ENCODE measurements at places on chromosomes 5 and 9.

DNA sequence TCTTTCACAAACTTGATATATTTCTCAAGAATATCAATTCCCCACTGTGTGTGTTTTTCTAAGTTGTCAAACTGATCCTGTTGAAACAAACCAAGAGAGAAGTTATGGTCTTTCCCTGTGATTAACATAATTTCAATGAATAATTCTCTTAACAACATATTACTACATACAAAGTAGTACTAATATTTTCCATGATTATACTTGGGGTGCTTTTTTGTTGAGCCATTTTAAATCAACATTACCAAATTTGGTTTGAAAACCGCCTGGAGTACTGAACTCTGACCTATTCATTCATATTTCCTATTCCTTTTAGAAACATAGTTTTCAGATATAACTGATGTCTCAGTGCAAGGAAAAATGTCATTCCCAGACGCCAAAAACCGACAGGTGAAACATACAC lies 48.1 kb downstream of the FNBP1 start:
- no peak for DNase-seq

DNA sequence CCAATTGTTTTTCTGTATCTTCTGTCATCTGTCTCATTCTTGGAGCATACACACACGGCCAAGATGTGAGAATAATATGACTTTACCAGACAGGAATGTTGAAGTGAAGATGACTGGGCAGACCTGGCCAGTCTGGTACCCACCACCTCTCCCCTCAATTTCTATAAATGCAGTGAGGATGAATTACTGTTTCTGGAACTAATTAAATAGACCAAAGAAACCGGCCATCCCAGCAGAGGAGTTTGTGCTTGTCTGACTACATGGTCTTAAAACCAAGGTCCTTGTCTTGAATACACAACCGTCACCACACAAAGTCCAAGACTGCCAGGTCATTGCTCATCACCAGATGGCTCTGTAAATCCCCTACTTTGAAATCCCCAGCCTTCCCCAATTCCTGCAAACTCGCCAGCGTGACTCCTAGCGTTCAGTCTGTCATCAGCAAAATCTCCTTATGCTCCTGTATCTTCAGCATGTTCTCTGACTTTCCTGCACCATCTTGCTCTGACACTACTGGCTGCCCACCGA lies 147.2 kb downstream of the PDE4D start:
- DNase-seq: no peak

- no peak for DNase-seq
Measured at GRCh38 chr9:38334234-38334633, 58.3 kb upstream of the ALDH1B1 start.

DNA sequence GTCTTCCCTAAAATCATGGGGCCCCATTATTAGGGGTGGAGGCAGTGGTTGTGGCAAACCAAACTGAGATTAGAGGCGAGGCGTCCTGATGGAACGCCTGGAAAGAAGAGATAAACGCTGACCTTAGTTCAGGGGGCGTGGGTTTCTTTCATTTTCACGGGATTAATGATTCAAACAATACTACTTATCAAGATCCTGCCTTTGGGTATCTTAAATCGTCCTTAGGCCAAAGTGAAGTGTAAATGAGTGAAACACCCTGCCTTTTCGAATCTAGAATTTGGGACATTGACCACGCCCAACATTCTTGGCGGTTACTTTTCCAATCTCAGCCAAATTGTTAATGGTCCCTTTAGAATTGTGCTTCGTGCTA lies 1.0 kb upstream of the UBTD2 start:
- no peak for DNase-seq

DNA sequence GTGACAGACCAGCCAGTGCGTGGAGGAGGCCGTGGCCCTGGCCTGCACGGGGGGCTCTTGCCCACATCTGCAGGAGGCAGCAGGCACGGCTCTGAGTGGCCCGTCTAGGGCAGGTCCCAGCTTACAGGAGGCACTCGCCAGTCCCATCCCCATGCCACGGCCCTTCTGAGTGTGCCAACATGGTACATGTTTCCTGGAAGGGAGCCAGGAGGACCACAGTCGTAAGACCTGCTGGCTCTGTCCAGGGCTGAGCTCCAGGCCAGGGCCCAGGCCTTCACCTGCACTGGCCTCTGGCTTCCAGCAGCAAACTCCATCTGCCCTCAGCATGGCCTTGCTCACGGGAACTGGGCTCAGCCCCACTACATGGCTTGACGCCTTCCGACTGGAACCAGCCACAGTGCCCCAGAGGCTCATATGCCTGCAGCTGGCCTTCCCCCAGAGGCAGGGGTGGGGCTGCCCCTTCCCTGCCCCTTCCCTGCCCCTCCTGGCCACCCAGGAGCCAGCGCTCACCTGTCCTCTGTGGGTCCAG lies 3.8 kb downstream of the NKD2 start:
- no peak for DNase-seq

GRCh38 chr5:172835290-172835993 lies 1.4 kb downstream of the ERGIC1 start:
- DNase-seq: no peak

- no peak for DNase-seq
Measured at GRCh38 chr5:110623874-110624273, 102.6 kb downstream of the TMEM232 start.

GRCh38 chr9:127013597-127013996 lies 99.0 kb downstream of the RALGPS1 start:
- no peak for DNase-seq

DNA sequence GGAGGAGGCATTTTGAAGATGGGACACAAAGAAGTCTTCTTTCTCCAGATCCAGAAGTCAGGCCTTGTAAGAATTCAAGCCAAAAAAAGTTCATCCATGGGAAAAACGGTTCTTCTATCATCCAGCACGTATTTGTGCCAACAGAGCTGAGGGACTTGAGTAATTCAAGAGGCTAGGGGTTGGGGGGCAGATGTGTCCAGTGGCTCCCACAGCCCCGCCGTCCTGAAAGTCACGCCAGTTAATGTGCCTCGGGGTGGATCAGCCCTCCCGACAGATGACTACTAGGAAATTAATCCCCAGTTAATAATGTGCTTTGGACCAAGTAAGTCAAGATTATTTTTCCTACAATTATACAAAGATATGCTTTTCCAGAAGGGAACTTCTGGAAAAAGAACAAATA lies 23.4 kb downstream of the NREP start:
- DNase-seq: no peak

GRCh38 chr9:93096131-93096802 lies at the start of gene CARD19:
CARD19 (plus strand) TSS chr9:93096217; CDS start chr9:93096346, 129 bp downstream.
- no peak for DNase-seq

- no peak for DNase-seq
Measured at GRCh38 chr5:10760096-10760920, 726 bp downstream of the DAP start.

DNA sequence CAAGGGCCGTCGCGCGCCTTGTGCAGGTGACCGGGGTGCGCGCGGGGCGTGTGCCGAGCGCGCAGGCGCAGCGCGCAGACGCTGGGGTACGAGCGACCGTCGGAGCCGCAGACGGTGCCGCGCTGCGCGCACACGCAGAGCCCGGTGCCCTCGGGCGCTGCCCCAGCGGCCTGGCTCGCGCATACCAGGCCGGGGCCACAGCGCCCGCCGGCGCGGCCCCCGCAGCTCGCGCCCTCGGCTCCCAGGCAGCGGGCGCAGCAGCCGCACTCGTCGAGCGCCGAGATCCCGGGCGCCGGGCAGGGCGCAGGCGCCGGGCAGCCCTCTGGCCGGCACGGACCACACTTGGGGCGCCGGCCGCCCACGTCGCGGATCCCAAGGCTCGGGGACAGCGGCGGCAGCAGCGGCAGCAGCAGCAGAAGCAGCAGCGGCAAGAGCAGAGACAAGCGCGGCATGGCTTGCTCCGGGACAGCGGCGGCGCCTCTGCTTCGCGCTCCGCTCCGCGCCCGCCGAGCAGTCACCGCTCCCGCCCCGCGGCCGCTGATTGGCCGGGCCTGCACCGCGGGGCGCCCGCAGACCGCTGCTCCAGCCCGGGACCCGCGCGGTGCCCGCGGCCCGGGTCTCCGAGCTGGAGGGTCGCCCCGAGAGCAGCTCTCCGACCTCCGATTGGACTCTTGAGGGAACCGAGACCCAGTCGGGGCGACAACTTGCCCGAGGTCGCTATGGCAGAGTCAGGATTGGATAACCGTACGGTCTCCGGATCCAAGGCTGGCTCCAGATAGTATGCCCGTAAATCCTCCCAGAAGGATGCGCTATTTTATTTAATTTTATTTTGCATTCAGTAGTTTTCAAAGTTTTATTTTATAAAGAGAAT lies at the start of gene IGFBPL1:
Gene IGFBPL1, minus strand, starts transcription at position 482 of the 871 bp plus-strand sequence. Its CDS starts 30 bp downstream, at position 452.
- DNase-seq: no peak

- no peak for DNase-seq
Measured at GRCh38 chr9:20597862-20598261, 24.4 kb downstream of the MLLT3 start.

DNA sequence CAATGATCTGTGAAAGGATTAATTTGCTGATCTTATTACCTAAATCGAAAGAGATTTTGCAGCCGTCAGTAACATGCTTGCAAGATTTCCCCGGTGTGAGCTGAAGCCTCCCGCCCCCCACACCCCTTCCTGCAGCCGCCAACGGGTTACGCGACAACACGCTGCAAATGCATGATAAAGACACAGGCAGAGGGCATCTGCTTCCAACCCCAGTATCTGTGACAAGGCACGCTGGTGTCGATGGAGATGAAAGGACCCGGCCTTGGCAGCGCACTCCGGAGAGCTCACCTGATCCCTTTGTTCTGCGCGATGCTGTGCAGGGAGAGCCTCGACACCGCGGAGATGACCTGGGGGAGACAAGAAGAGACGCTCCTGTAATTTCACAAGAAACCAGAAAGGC lies 122.9 kb upstream of the SARDH start:
- no peak for DNase-seq

DNA sequence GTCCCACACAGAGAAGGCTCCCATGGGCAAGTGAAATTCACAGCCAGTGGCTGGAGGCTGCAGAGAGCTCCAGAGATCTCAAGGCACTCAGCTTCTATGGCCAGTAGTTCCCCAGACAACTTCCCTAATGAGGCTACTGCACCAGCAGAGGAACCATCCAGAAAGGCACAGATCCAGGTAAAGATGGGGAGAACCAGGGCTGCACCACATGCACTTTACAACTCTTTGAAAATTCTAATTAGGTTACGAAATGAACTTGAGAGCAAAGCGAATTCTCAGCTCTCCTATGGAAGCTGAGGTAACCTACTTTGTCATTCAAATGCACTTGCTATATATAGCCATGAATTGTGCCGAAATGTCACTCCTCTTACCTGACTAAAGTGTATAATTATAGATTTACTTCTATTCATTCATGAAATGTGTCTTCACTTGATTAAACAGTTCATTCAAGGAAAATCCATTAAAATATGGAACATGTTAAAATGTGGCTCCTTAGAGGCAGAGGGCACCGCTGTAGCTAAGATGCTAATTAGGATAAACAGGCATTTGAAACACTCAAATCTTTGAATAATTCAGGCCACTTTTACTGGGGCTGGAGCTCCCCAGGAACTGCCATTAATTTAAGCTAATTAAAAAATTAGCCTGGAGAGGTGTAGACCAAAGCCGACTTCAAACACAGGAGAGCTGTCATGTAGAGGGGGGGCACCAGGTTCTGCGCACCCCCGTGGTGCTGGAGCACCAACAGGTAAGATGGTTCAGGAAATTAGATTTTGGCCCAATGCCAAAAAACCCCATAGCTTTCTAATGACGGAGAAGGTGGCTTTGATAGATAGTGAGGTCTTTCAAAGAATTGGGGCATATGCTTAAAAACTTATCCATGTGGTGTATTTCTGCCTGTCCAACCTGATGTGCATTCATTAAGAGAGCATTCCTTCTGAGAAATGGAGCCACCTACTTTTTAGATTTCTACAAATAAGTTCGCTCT lies 204.1 kb downstream of the GABBR2 start:
- no peak for DNase-seq

DNA sequence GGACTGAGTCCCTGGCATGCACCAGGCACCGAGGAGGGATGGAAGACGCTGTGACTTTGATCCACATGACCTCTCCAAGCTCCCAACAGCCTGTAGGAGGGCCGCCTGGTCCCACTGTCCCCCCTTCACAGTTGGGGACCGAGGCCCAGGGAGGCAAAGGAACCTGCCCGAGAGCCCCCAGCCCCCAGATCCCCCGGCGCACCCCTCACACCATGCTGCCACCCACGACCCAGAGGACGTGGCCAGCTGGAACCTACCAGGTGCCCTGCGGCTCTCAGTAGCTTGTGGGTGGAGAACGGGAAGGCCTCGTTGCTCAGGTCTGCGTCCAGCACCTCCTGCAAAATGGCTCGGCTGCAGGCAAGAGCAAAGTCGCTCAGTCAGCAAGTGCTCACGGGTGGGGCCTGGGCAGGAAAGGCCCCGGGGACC lies 48.8 kb downstream of the DBH start:
- DNase-seq: no peak
